Hematopoietic multipotent progenitor cell treated with erythropoietin and hydrocortisone succinate and interleukin-3 and kit ligand, for 15 days (in vitro differentiated cells): ENCODE measurements at places on chromosomes 7 and 10.

DNA sequence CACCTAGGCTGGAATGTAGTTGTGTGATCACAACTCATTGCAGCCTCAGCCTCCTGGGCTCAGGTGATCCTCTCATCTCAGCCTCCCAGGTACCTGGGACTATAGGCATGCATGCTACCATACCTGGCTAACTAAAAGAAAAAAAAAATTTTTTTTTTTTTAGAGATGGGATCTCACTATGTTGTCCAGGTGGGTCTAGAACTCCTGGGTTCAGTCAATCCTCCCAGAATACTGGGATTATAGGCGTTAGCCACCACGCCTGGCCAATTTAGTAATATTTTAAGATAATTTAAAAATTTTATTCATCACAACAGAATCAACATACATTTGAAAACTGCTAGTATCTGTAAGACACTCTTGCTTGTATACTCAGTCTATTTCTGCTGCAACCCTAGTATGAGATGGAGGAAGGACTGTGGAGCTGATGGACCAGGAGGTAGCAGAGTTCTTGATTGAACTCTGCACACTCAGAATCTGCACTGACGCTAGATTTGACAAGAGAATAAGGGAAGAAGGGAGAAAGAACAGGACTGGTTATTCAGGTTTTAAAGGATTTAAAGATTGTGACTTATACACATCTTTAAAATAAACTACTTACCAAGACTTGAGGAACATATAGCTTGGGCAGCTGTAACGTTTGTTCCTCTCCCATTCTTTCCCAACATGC is 57.6 kb downstream of the VCL start:
- DNase-seq, result no peak

GRCh38 chr10:103077491-103078308 is 115.4 kb downstream of the NT5C2 start:
- no peak for DNase-seq

DNA sequence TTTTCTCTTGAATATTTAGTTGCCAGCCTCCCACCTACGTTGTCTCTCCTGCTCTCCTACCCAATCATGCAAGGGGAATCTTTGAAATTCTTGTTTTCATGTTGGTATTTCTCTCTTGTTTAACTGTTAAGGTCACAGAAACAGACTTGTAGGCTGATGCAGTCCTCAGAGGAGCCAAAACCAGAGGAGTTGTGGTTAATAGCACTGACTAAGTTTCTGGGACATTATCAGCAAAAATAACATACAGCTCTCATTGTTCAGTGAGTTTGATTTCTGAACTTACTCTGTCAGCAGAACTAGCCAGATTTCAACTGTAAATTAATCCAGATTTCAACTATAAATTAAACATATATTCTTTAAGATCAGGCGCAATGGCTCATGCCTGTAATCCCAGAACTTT is 11.1 kb upstream of the CUL1 start:
- no peak for DNase-seq

GRCh38 chr10:96968682-96969423 is 136.8 kb downstream of the LCOR start:
- DNase-seq, result no peak

GRCh38 chr7:129423700-129424410 is 10.4 kb upstream of the STRIP2 start:
- DNase-seq, result peak; percentile 56

GRCh38 chr7:46444256-46444655 is 523.2 kb upstream of the IGFBP3 start:
- no peak for DNase-seq

DNA sequence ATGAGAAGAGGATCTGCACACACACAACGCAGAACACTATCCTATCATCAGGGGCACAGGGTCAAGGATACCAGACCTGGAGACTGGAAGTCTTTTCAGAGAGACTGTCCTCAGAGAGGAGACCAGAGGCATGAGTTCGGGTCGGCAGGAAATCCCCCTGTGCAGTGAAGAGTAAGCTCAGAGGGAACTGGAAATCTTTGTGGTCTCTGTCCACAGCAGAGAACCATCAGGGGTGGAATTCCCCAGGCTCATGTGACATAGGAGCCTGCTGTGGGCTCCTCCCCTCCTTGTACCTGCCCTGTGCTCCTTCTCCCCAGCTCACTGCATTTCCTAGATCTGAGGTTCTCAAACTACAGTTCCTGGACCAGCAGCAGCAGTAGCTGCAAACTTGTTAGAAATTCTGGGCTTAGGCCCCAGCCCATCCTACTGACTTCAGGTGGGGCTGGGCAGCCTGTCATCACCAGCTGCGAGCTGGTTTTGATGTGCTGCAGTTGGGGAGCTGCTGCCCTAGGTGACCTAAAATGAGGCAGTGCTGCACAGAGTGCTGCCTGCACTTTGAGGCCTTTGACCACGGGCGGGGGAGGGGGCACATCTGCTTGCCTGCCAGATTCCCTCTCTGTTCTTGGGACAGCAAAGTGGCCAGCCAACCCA is 2.4 kb downstream of the ZMIZ2 start:
- DNase-seq, result no peak

DNA sequence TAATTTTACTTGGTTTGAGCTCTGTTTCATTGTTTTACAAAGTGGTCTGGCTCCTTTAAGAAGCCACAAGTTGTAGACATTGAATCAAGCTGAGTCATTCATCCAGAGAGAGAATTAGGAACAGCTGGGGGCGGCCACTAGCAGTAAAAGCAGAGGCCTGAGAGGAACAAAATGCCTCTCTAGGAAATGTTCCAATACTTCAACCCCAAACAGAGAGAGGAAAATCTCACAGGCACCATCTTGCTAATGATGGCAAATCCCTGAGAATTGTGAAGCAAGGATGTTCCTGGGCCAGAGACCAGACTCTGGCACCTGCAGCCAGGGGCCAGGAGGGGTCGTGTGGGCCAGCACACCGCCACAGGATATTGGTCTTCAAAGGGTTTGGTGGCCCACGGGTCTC is 26.5 kb upstream of the TRIL start:
- DNase-seq, result no peak

GRCh38 chr7:48279420-48279819 is 108.2 kb downstream of the ABCA13 start:
- DNase-seq, result no peak

- no peak for DNase-seq
Measured at GRCh38 chr10:79145517-79146470, 77.0 kb downstream of the ZMIZ1 start.

DNA sequence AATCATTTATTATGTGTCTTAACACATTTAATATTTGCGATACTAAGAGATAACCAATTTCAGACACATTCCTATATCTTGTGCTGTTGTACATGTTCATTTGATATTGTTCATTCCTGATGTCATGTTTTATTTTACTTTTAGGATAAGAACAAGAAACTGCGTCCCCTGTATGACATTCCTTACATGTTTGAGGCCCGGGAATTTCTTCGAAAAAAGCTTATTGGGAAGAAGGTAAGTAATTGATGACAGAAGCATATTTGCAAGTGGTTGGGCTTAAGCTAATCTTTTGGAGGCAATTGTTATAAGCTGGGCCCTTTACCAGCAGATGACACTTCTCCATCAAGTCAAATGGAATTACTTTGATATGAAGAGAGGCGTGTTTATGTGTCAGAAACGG is 155.3 kb downstream of the SND1 start:
- no peak for DNase-seq

GRCh38 chr10:33460505-33461294 is 126.2 kb upstream of the NRP1 start:
- no peak for DNase-seq

DNA sequence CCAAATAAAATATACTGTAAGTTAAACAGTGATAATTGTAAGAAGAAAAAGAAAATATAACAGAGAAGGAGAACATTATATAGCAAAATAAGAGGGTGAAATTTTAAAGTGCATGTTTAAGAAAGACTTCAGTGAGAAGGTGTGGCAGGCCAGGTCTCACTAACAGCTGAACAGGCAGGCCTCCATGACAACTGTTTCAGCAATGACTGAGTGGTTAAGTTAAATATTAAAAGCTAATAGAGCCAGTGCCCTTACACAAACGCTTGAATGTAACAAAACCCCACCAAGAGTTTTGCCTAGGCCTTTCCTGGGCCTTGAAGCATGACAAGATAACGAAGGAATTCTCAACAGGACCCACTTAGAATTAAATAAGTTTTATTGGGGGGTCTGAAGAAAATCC is 32.6 kb downstream of the CFAP43 start:
- no peak for DNase-seq

GRCh38 chr10:81081887-81082620 is 544.4 kb downstream of the SH2D4B start:
- no peak for DNase-seq

DNA sequence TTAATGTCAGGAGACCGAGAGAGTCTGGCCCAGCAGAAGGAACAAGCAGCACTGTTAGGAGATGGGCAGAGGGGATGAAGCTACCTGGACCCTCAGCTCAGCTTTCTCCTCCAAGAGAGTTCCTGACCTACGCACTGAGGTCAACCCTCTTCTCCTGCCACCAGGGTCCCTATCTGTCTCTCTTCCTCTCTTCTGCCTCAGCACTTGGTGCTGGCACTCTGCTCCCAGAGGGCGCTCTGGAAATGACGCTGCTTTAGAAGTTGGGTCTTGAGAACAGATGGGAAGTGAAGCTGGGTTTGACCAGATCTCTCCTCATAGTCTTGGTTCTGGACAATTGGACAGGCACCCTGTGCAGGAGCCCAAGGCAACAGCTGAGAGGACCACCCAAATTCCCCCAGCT is 216.0 kb upstream of the AGK start:
- DNase-seq, result no peak

DNA sequence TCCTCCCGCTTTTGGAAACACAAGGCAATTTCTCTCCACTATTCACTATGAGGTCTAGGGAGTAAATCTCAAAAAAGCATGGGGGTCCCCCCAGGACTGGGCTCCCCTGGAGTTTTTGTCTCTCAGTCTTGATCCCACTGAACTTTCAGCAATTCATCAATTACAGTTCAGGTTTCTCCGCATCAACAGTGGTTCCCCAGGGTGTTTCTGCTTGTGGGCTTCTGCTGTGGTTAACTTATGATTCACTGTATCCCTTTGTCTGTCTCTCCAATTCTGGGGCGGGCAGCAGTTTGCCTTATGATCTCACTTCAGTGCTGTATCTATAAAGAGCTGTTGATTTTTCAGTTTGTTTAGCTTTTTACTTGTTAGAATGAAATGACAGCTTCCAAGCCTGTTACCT is 142.6 kb upstream of the CDC14C start:
- DNase-seq, result no peak

- no peak for DNase-seq
Measured at GRCh38 chr7:149004405-149005370, 23.6 kb downstream of the PDIA4 start.

GRCh38 chr7:107503687-107504086 is 33.8 kb downstream of the GPR22 start:
- DNase-seq, result no peak

DNA sequence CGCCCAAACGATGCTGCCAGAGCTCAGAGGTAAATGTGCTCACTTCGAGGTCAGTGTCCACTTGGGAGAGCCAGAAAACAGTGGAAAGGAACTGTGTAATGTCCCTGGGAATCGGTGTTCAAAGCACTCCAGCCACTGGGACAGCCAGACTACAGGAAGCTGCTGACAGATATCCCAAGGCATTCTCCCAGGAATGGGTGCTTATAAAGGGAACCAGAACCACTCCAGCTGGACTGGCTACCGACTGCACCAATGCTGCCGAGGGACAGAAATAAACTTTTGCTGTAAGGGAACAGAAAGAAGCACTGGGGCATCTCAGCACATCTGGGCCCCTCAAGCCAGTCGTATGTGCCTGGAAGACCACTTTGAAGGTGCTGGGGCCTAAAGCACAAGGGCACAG is 76.7 kb downstream of the ATXN7L1 start:
- no peak for DNase-seq

- DNase-seq, result no peak
Measured at GRCh38 chr10:28765641-28766040, 88.3 kb downstream of the BAMBI start.

GRCh38 chr10:79063661-79064492 is 4.9 kb upstream of the ZMIZ1 start:
- no peak for DNase-seq

DNA sequence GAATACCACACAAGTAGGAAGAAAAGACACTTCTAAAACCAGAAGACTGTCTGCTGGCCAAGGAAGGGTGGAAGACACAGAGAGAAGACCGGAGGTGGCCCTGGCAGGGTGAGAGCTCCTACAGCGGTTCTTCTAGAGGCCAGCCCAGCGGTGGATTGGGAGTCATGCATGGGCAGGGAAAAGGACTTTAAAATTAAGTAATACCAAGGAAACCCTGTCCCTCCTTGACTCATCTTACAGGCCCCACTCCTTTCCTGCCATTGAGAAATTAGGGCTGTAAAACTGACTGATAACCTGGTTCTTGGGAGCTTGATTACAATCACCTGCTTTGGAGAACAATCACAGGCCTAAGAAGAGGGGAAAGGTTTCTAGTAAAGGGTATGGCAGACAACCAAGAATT is 16.1 kb downstream of the CALML3 start:
- DNase-seq, result no peak

DNA sequence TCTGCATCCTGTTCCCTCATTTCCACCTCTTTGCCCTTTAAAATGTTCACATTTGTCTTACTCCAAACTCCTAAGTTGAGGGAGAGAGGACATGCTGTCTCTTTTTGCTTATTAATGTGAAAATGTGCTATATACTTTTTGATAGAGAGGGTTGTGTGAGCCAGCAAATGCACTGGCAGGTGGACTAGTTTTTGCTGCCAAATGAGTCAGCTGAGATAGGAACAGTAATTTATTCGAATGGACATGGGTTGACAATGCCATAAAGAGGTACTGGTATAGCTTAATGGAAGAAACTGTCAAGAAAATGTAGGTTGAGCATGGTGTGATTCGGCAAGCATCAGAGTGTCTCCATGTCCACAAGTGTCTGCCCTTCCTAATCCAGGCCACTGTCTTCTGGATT is 9.2 kb upstream of the TRUB1 start:
- DNase-seq, result peak; percentile 44

DNA sequence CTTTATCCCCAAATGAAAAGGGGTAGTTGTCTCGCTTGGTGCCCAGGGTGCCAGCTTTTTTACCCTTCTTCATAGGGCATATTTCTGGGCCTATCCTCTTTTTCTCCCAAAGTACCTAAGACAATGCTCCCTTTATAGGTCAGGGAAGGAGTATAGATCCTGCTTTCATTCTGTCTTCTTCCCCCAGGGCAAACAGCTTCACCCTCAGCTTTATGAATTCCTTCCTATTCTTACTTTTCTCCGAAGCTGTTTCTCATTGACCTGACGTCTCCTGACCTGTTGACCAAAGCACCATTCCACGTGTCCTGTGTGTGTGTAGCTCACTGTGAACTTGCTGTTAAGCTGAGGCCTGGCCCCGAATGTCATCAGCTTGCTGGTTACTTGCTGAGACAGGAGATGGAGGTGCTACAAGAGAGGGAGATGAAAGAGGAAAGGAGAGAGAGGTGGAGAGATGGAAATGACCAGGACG is 48.9 kb downstream of the PYROXD2 start:
- DNase-seq, result no peak
